Head of caudate nucleus (tissue), 42 donors: ENCODE measurements at places on chromosomes 3 and 15.

- DNase-seq: no peak
Measured at GRCh38 chr3:183491923-183492848, 63.3 kb downstream of the KLHL6 start.

GRCh38 chr3:68757157-68757556 is 175.2 kb downstream of the TAFA4 start:
- no peak for DNase-seq

GRCh38 chr15:88440021-88440420 is 27.2 kb downstream of the MRPL46 start:
- DNase-seq: no peak

- no peak for DNase-seq
Measured at GRCh38 chr3:105466072-105466471, 99.4 kb downstream of the ALCAM start.

- no peak for DNase-seq
Measured at GRCh38 chr15:85541744-85542143, 161.3 kb downstream of the AKAP13 start.

- DNase-seq: no peak
Measured at GRCh38 chr15:96070636-96071035, 259.9 kb upstream of the NR2F2 start.

DNA sequence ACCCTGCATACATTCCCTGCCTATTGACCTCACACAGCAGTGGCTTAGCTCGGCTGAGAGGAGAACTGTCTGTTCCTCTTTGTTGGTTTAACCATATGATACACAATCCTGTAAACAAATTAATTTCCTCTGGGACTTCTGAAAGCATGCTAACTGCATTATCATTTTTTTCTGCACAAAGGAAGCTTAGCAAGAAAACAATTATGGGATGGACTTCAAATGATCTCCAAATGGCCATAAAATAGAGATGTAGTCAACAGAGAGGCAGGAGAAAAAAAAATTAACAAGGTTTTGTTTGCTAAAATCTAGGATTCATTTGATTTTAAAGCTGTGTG is 14.4 kb upstream of the TMC3 start:
- DNase-seq: no peak

DNA sequence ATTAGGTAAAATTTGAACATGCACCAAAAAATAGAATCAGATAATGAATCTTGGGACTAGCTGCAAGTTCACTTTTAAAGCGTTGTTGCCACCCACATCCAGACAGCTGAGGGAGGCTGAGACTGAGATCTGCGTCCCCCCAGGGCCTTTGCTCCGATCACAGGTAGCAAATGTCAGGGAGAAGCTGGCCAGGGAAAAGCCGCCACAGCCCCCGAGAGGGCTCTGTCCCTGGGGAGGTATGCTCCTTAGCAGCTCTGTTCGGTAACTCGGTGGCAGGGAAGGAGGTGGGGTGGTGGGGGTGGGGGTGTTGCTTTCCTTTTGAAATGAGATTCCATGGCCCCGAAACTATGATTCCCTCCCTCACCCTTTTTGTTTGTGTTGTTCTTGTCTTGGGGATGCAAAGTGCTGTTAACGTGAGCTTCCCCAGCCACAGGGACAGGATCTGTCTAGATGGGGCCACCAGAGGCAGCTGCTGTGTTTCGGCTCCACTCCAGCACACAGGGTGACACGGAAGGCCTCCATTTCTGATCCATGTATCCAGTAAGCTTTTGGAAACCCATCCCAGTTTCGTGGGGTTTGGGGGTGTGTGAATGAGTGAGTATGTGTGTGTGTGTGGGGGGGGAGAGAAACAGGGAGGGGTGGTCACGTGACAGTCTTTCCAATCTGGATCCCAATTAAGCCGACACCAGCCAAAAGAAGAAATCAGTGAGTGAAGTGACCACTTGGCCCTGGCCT is 1.1 kb upstream of the MINAR1 start:
- no peak for DNase-seq

- DNase-seq: no peak
Measured at GRCh38 chr3:149933858-149934257, 36.8 kb downstream of the PFN2 start.
